ENCODE measurements at places on chromosomes 3 and 15.

GRCh38 chr15:57578288-57578900 is 13.3 kb upstream of the MYZAP start:
- DNase-seq = peak; percentile 63

DNA sequence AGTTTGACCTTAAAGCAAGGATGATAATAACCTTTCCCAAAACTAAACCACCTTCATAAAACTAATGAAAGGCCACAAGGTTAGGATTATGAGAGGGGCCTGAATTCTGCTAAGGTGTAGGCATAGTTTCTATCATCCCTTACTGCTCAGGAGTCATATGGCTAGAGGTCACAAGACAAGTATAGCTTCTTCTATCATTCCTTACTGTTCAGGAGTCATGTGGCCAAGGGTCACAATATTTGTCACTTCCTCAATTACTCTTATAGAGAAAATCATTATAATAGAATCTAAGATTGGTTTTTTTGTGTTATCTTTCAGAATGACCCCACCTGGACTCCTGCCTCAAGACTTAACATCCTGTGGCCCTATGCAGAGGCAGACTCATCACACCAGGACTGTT is 36.6 kb downstream of the HERC1 start:
- no peak for DNase-seq

GRCh38 chr15:88032787-88033186 is 223.8 kb downstream of the NTRK3 start:
- DNase-seq = no peak

DNA sequence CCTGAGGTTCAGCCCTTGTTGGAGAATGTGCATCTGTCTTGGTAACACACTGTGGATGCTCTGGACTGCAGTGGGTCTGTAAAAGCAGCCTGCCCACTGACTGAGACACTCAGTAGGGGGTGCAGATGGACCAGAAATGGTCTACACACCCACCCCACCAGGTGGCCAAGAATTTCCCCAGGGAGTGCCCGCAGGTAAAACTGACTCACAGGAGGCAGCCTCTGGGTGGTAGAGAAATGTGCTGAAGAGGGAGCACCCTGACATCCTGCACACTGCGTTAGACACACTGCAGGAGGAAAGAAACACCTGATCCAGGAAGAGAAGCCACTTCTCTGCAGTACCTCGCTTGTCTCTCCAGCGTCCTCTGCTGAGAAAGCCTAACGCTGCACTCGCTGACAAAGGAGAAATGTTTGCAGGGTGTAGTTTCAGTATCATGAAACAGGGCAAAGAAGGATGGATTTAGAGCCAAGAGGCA is 109.5 kb upstream of the ABHD17C start:
- DNase-seq = no peak

GRCh38 chr15:61159901-61160300 is 69.2 kb downstream of the RORA start:
- DNase-seq = no peak

DNA sequence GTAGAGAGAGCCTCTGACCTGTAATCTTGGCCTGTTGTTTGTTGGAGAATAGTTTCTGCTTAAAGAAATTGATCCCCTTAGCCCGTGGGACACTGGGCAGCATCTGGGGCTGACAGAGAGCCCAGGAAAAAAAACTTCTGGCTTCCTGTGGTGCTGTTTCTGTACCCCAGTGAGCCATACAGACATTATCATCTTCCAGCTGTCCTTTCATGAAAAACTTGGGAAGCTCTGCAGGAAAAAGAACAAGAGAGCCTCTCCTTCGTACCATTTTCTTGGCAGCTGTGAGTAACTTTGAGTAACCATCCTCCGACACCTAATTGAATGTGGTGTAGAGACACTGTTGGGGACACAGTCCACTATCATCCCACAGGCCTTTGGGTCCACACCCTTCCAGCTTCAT is 333.0 kb downstream of the SHQ1 start:
- no peak for DNase-seq

DNA sequence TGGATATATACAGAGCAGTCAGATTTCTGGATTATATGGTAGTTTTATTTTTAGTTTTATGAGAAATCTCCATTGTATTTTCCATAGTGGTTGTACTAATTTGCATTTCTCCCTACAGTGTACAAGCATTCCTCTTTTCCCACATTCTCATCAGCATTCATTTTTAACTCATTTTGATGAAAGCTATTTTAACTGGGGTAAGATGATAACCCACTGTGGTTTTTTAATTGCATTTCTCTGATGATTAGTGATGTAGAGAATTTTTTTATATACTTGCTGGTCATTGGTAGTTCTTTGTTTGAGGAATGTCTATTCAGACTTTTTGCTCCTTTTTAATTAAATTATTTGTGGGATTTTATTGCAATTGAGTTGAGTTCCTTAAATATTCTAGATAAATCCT is 903.6 kb downstream of the DIPK2A start:
- DNase-seq = no peak

DNA sequence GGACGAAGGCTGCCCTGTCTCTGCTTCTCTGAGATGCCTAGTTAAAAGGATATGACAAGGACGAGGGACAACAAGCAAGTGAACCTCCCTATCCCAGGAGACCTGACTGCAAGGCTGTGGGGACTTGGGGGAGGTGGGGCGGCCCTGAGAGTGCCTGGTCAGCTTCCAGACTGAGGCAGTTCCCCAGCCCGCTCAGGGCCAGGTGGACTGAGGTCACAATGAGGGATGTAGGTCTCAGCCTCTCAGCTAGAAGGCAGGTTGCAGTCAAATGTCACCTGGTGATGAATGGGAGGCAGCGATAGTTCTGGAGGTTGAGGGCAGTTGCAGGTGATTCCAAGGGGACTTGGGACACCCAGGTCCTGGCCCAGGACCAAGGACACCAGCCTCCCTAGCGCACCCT is 30.6 kb downstream of the TKT start:
- no peak for DNase-seq

DNA sequence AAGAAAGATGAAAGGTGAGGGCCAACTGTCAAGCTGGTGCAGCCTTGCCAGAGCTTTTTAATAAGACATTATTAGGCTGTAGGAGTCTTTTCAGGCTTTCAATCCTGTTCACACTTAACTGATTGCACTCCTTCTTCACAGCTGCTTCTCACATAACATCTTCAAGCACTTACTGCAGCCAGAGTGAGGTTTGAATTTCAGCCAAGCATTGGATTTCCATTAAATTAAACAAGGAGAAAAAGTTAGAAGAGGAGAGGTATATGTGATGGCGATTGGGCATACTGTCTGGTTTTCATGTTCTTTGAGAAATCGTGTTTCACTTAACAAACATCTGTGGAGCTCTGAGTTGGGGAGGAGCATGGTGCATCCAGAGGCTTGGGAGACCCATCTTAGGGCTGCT is 392.8 kb upstream of the LRRC3B start:
- DNase-seq = no peak

DNA sequence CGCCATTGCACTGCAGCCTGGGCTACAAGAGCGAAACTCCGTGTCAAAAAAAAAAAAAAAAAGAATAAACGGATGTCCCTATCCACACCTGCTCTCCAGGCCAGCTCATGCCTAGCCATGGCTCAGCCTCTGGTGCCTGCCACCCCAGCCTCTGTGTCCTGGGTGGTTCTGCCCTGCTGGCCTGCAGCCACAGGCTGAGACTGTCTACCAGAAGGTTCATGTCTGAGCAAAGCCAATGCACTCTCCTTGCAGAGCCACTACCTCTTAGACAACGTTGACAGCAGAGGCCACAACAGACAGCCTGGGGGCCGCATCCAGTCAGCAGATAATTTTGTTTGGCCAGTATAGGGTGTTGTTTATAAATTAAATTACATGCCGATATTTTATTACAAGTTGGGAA is 127.7 kb downstream of the ASB7 start:
- DNase-seq = no peak

DNA sequence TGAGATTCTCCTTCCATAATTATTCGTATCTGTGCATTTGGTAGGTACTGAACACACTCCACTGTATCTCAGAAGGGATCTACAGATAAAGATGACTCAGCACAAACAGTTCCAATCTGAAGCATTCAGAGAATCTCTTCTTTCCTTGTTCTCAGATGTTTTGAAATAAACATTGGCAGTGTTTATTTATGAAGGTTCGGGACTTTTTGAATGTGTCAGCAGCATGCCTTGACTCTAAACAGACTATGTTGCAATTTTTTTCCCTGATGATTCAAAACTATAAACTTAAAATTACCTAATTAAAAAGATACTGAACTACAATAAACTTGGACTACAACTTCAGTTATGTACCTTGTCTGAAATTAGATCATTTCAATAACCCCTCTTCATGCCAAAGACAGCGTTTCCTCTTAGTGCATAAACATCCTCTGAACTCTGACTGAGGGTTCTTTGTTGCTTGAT is 612.9 kb upstream of the TBL1XR1 start:
- peak; percentile 30 for DNase-seq

- DNase-seq = no peak
Measured at GRCh38 chr3:17742880-17743657, 638 bp upstream of the TBC1D5 start.

- DNase-seq = no peak
Measured at GRCh38 chr15:82679626-82680199, 30.0 kb downstream of the AP3B2 start.

DNA sequence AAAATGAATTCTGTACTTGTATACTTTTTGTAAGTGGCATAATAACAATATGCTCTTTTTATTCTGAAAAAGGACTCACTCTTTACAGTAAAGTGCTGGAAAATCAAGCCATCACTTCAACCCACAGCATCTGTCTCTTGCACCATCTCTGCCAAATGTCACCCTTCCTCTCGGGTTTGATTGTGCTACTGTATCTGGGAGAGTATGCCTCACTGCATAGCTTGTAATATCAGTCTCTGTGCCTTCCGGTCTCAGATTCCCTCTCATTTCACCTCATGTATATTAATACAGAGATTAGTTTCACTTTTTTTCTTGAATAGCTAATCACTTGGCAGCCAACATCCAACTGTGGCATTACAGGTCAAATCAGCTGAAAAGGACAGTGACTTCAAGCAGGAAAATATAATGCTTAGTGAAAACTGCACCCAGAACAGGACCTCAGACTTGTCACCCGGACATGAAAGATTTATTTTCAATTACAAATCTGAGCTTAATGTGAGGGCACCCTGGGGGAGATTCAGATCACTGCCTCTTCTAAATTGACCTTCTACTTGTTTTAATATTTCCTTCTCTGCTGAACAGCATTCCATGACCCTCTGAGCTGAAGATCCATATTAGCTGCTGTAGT is 605.8 kb upstream of the NAALADL2 start:
- DNase-seq = no peak

GRCh38 chr3:195885036-195885891 is 23.1 kb downstream of the TNK2 start:
- DNase-seq = no peak

- no peak for DNase-seq
Measured at GRCh38 chr15:53833134-53833624, 73.7 kb upstream of the WDR72 start.

DNA sequence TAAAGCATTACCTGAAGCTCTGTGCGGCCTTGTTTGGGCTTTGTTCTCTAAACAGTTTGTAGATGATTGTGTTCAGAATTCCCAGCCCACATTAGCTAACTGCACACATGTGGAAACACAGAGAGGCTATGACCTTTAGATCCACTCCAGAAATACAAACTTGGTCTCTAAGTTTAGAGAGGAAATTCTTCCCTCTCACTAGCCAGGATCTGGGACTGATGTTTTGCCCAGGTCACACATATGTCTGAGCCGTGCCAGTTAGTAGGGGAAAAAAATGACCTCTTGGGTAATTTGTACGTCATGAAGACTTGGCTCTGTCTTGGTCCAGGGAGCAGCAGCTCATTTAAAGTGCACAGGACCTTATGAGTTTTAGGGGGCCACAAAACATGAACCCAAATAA is 223.1 kb downstream of the RBMS3 start:
- no peak for DNase-seq

DNA sequence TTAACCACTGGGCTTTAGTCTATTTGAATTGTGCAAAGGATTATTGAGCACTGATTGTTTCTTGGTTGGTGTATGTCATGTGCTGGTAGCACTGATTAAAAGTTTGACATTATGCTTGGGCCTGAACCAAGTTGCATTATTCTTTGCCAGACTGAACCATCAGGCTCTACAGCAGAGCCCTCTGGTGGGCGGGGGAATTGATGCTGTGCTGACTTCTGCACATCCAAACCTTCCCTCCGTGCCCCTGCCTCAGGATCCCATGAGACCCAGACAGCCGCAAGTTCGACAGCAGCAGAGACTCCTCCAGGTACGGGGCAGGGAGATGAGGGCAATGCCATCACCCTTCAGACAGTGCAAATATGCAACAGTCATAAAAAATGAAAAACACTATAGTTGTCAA is 28.4 kb upstream of the P2RY12 start:
- no peak for DNase-seq

DNA sequence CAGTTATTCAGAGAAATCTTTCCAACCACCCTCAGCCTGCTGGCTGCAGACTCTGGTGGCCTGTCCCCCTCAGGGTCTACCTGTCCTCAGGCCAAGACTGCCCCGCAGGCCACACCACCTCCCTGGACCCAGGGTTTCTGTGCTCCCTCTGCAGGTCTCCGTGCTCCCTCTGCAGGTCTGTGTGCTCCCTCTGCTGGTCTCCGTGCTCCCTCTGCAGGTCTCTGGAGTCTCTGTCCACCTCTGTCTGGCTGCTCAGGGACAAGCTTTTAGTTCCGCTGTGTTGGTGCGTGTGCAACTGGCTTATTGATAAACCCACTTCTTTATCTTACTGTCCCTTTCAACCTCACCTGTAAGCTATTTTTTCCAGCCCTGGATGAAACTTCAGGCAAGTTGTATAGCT is 30.1 kb downstream of the BDH1 start:
- no peak for DNase-seq

GRCh38 chr15:74657846-74658245 is 38.0 kb downstream of the EDC3 start:
- DNase-seq = no peak

DNA sequence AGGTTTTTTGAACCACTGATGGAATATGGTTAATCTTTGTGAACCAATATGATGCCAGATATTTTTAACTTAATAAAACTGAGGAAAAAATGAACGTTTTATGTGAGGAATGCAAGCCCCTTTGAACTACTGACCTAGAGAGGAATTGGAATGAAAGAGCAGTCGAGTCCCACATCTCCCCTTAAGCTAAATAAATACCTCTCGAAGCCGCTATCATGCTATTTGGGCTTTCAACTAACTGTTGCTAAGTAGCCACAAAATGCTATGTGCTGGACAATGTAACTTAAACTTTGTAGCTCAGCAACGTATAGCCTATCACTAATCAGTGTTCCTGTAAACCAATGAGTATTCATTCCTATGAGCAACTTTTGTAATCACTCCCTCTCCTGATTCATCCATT is 1037.2 kb downstream of the SQOR start:
- no peak for DNase-seq

Data from kidney capillary endothelial cell (primary cell).